Right lung (tissue), 10 donors: ENCODE measurements at places on chromosomes 5 and 9.

DNA sequence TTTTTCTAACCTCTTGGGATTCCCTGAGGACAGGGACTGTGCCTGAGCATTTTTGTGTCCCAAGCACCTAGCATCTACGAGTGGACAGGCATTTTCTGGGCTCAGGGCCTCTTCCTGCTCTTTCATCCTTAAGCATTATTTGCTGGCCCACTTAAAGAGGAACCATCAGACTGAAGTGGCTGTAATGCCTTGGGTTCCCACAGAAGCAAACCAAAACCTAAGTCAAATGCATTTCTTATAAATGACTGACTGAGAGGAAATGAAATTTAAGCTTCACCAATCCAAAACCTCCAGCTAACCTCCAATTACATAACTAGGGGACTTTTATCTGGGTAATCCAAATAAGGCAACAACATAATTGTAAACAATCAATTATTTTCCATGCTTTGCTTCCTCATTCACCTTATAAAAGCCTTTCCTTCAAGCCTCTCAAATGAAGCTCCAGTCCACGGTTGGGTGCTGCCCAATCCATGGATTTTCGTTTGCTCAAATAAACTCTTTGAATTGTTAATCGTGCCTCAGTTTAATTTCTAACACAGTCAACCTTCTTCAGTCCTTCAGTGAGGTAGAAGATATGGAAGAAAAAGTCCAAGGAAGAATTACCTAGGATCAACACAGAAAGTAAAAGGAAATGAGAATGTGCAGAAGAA lies 25.3 kb upstream of the SLC31A2 start:
- DNase-seq, result no peak

GRCh38 chr5:3103262-3103811 lies 351.9 kb upstream of the IRX2 start:
- no peak for DNase-seq

- no peak for DNase-seq
These were observed 121.7 kb downstream of the ACTBL2 start for GRCh38 chr5:57360871-57361270.

DNA sequence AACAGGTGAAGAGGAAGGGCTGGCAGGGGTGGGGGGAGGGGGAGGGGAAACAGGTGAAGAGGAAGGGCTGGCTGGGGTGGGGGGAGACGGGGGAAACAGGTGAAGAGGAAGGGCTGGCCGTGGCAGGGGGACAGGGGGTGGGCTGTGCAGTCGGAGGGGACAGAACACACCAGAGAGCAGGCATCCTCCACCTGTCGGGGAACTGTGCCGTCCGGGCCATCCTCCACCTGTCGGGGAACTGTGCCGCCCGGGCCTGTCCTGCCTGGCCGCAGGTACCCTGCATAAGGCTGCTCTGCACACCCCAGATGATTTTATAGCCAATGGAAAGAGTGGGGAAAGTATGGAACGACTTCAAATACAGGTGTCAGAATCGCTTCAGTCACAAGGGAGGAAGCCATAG lies 32.5 kb upstream of the PPP1R26 start:
- no peak for DNase-seq

GRCh38 chr9:123642291-123643278 lies 286.6 kb downstream of the CRB2 start:
- DNase-seq, result peak; percentile 80

DNA sequence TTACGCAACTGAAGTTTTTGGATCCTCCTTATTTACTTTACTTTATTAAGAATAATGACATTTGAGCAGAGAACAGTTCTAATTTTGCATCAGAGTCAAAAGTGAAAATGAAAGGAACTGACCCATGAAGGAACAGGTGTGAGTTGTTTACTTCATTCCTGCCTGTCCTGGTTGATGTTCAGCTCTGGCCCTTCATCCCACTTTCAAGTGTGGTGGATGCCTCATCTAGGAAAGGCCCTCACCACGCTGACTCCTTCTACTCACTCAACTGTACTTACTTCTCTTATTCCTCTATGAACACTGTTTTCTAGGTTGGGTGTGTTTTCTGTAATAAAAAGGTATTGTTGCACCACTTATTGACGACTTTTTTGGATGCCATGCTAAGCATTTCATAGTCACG lies 61.8 kb upstream of the PLEKHG4B start:
- DNase-seq, result no peak

DNA sequence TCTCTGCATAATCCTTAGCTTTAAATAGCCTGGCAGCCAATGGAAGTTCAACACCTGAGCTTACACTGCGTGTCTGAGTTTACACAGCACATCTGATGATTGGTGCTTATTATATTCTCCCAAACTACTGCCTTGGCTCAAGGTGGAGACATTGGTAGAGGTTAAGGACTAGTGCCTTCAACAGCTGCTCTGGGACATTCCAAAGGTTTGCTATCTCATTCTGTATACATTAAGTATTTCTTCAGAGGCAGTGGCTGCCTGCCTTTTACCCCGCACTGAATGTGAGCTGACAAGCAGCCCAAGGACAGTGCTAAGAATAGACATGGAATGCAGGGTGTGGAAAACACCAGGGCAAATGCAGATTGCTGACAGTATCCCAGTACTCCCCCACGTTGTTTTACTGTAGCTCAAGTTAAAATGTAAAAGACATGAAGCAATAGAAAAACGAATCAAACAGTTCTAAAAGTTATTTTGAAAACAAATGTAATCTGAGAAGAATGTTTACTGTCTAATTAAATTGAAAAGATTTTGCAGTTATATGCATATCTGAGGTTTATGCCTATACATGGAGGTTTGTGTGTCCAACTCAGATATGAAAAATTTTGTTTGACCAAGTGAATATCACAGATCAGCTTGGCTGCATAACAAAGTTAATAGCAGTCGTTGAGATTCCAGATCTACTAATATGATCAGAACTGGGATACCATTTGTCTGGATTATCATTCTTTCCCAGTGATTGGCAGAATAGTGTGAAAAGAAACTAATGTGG lies 1.8 kb downstream of the HSPB3 start:
- no peak for DNase-seq

DNA sequence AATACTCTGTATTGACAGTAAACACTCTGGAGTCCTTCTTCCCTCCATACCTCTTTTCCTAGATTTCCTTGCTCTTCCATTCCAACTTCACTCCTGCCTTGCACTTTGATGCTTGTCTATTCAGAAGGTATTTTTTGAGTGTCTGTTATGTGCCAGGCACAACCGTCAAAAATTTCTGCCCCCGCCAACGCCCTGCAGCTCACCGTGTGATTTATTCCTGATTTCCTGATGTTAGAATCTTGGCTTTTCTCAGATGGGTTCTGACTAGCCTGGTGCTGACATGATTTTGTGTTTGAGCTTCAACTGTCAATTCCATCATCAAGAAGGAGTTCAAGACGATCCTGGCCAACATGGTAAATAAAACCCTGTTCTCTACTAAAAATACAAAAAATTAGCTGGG lies 297.5 kb downstream of the AGTPBP1 start:
- no peak for DNase-seq

GRCh38 chr9:34555500-34555899 lies 32.7 kb upstream of the ENHO start:
- DNase-seq, result no peak

DNA sequence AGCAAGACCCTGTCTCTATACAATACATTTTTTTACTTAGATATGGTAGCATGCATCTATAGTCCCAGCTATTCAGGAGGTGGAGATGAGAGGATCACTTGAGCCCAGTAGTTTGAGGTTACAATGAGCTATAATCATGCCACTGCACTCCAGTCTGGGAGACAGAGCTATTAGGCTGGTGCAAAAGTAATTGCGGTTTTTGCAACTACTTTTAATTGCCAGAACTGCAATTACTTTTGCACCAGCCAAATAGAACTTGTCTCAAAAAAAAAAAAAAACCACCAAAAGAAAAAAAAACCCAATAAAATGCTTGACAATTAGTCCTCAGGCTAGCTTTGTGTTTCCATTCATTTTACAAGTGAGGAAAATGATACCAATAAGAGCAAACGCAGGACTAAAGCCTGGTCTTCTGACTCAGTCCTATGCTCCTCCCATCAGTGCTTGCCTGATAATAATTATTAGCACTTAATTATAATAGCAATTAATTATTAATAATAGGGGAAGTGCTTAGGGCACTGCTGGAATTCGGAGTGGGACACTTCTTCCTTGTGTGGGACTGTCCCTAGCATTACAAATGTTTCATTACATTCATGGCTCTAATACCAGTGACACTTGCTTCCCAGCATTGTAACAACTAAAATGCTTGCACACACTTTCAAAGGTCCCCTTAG lies 73.1 kb upstream of the TAF1L start:
- DNase-seq, result no peak

DNA sequence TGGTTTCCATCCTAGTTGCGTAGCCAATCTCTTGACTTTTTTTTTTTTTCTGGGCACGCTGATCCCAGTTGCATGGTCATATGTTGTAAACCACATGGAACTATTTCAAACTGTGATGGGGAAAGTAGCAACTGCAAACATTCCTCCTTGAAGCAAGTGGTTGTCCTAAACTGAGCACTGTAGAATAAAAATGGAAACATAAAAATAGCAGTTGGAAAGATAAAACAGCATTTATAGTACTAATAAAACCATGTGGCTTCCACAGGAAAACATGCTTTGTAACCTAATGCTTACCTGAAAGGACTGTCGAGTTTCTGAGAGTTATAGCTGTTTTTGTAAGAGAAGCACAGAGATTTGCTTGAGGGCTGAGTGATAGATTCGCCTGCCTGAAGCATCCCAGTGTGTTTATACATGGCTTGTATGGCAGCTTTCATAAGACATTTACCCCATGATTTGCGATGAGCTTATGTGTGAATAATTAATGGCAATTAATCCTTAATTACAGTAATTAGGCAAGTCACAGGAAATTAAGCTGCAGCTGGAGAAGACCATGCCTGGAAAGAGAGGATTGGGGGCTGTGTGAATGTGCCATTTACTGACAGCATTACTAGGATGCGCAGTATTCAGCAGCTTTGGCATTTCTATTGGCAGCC lies 136.5 kb downstream of the PBX3 start:
- DNase-seq, result no peak

GRCh38 chr5:13658761-13659160 lies 285.7 kb downstream of the DNAH5 start:
- DNase-seq, result no peak
